Neural progenitor cell (in vitro differentiated cells): ENCODE measurements at places on chromosomes 7 and 10. TPM values are rescaled to one million over a fixed set of nuclear protein-coding genes. Genes with fewer than 3 reads are reported as not detected.

The SFTPD gene
- total RNA-seq: 0.09 TPM in 1 of 2 replicates, not detected in the other

The DOCK4 gene
- 9.6 and 11.4 TPM in 2 replicates for total RNA-seq

The C10orf71 gene
- not detected in 2 replicates for total RNA-seq

The IFIT1B gene
- not detected in 2 replicates for total RNA-seq

The CDNF gene
- 1.8 and 5.2 TPM in 2 replicates for total RNA-seq

The PRPF18 gene
- total RNA-seq: 22.2 and 30.8 TPM in 2 replicates

GRCh38 chr10:110985497-110986275 lies 66.3 kb downstream of the SHOC2 start:
- H3K27me3 ChIP-seq: no peaks in the 10 kb centered on the region
- H3K36me3 ChIP-seq: peaks cover 3% of the 10 kb centered on the region
- no peak overlapping the region for H3K4me3 ChIP-seq
- H3K4me1 ChIP-seq: no peaks in the 10 kb centered on the region

GRCh38 chr10:30744106-30744505 lies 114.6 kb upstream of the LYZL2 start:
- H3K27me3 ChIP-seq: no peaks in the 10 kb centered on the region
- no peak overlapping the region for H3K27ac ChIP-seq
- no peaks in the 10 kb centered on the region for H3K36me3 ChIP-seq
- no peak for DNase-seq
- no peaks in the 10 kb centered on the region for H3K4me1 ChIP-seq
- no peak overlapping the region for H3K4me3 ChIP-seq

DNA sequence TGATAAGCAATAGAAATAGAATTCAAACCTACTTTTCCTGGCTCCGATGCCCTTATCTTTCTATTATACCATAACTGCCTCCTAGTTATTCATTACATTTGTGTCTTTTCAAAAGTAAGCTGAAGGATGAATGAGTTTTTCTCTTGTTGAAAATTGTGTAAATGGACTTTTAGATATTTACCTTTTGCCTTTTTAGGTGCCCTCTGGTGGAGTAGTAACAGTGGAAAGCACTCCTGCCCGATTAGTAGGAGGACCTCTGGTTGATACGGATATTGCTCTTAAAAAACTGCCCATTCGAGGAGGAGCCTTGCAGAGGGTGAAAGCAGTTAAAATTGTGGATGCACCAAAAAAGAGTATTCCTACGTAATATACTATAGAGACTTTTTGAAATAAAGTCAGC lies 11.2 kb downstream of the FAM237B start:
- no peak overlapping the region for H3K4me3 ChIP-seq
- H3K4me1 ChIP-seq: no peaks in the 10 kb centered on the region
- H3K27me3 ChIP-seq: no peaks in the 10 kb centered on the region

DNA sequence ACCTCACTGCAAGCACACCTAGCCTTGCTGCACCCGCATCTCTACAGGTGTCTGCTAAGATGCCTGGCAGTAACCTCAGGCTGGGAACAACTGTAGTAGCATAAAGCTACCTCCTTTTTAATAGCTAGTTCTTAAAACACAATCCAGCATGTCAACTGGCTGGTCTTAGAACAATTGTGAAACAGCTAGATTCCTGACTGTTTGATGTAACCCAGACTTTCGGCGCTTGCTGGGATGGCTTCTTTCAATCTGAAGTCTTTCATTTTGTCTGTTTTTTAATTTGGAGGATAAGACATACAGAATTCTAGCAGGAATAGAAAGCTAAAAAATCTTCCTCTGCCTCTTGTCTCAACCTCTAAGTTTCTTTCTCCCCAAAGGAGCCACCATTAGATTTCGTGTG lies 59.8 kb downstream of the GSDME start:
- DNase-seq: no peak
- no peak overlapping the region for H3K4me3 ChIP-seq
- H3K27me3 ChIP-seq: no peaks in the 10 kb centered on the region
- no peaks in the 10 kb centered on the region for H3K36me3 ChIP-seq
- no peak overlapping the region for H3K27ac ChIP-seq

- peaks cover 7% of the 10 kb centered on the region for H3K4me1 ChIP-seq
- no peaks in the 10 kb centered on the region for H3K36me3 ChIP-seq
- peak; percentile 5 for DNase-seq
- no peak overlapping the region for H3K4me3 ChIP-seq
- H3K27me3 ChIP-seq: no peaks in the 10 kb centered on the region
Observed at GRCh38 chr7:34341326-34341725, 316.7 kb upstream of the NPSR1 start.

GRCh38 chr7:35389636-35390035 lies 135.7 kb upstream of the TBX20 start:
- H3K27ac ChIP-seq: no peak overlapping the region
- H3K4me3 ChIP-seq: no peak overlapping the region
- H3K4me1 ChIP-seq: no peaks in the 10 kb centered on the region
- no peaks in the 10 kb centered on the region for H3K36me3 ChIP-seq
- no peak for DNase-seq

- DNase-seq: no peak
- H3K4me3 ChIP-seq: no peak overlapping the region
- no peaks in the 10 kb centered on the region for H3K36me3 ChIP-seq
- no peak overlapping the region for H3K27ac ChIP-seq
- H3K27me3 ChIP-seq: no peaks in the 10 kb centered on the region
Observed at GRCh38 chr7:115116773-115117715, 195.2 kb downstream of the MDFIC start.

DNA sequence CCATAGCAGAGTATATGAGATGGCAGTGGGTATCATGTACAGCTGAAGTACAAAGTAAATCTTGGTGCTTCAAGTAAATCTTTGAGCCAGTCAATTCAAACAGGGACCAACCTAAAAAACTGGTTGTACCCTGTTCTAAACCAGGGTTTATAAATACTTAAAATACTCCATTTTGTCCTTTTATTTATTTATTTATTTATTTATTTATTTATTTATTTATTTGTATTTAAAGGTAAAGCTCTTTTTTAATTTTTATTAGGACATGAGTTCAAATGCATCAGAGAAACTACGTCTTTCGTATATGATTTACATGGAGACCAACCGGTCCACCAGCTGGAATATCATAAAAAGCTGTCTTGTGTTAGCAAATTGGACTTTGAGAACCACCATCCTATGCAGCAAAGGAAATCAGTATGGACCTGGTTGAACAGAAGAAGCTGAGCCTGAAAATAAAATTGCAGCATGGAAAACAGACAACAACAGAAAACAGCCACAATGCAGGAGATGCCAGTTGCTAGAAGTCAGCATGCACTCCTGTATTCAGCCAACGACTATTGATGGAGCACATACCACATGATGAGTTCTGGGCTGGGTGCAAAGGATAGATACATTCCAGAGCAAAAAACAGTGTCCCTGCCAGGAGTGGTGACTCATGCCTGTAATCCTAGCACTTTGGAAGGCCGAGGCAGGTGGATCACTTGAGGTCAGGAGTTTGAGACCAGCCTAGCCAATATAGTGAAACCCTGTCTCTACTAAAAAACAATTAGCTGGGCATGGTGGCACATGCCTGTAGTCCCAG lies 60.0 kb downstream of the PLXNA4 start:
- DNase-seq: no peak
- H3K4me1 ChIP-seq: peaks cover 14% of the 10 kb centered on the region
- H3K4me3 ChIP-seq: no peak overlapping the region

DNA sequence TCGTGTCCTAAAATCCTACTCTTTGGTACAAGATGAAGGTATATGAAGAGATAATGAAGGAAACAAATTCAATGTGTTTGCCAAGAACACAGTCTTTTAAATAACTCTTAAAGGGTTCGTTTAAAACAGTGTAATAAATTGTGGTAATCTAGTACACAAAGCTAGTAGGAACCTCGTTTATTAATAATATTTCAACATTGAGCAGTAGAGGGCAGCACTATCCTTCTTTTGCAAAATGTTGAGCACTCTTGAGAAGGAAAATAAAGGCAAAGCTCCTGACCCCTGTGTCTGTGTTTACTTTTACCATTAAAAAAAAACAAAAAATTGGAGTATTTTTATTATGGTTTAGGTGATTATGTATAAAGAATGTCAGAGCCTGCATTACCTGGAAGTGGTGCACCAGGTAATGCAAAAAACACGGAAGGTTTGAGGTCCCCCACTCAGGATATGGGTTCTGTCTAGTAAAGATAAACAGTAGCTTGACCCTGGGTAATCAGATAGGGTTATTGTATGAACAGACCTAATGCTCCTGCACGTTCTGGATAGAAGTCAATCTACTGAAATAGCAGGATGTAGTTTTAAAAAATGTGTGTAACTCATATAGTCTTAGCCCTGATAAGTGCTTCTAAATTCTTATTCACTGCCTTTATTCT lies 5.7 kb upstream of the GOT1 start:
- no peaks in the 10 kb centered on the region for H3K4me1 ChIP-seq
- H3K27me3 ChIP-seq: no peaks in the 10 kb centered on the region
- H3K36me3 ChIP-seq: no peaks in the 10 kb centered on the region
- H3K4me3 ChIP-seq: no peak overlapping the region
- H3K27ac ChIP-seq: no peak overlapping the region
- DNase-seq: peak; percentile 48

DNA sequence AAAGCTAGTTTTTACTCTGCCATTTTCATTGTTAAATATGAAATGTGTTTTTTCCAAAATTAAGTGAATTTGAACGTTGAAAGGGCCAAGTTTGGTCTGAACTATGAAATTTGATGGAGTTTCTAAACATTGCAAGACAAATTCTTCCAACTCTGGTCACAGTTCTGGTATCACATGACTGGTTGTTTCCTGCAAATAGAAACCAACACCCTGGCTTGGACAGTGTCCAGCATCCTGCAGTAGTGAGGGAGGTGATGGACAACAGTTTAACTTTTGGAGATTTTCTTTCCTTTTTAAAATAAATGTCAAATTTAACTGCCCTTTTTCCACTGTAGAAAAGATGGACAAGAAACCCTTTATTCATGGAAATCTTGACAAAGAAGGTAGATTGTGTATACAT lies 54.8 kb upstream of the AGBL3 start:
- no peak for DNase-seq
- no peaks in the 10 kb centered on the region for H3K4me1 ChIP-seq
- H3K27me3 ChIP-seq: no peaks in the 10 kb centered on the region
- no peak overlapping the region for H3K4me3 ChIP-seq
- no peak overlapping the region for H3K27ac ChIP-seq

DNA sequence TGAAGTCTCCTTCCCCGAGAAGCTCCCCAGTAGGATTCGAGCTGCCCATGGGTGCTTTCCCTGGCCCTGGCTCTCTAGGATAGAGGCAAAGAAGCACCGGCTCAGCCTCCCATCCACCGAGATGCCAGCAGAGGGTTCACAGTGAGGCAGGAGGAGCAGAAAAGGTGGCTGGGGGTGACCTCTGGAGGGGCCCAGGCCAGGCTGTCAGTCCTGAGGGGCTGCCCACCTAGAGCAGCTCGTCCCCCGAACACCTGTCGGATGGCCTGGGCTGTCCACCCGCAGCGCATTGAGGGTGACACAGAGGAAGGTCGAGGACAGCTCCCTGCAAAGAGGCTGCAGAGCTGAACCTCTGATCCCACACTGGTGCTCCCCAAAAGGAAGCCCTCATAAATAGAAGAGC lies 167.2 kb upstream of the PPP2R2D start:
- no peaks in the 10 kb centered on the region for H3K27me3 ChIP-seq
- H3K36me3 ChIP-seq: no peaks in the 10 kb centered on the region
- DNase-seq: no peak
- no peak overlapping the region for H3K27ac ChIP-seq

DNA sequence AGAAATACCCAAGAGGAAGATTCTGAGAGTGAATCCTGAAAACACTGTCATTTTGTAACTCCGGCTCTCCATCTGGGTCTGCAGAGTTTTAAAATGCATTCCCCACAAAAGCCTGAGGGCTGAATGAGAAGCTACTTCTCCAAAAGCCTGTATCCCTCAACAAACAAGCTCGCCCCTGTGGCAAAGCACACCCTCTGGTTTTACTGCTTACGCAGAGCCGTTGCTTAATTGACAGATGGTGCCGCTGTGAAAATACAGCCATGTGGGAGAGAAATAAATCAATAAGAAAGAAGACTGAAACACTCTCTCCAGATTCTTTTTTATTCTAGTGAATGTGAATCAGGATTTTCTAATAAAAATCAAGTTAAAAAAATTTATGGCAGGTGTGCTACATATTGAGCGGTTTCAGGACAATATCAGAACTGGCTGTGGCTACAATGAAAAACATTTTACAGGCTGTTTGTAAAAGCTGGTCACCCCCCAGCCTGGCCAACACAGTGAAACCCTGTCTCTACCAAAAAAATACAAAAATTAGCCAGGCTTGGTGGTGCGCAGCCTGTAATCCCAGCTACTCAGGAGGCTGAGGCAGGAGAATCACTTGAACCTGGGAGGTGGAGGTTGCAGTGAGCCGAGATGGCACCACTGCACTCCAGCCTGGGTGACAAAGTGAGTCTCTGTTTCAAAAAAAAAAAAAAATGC lies 32.5 kb downstream of the C7orf33 start:
- no peaks in the 10 kb centered on the region for H3K27me3 ChIP-seq
- no peaks in the 10 kb centered on the region for H3K4me1 ChIP-seq
- no peak overlapping the region for H3K27ac ChIP-seq
- H3K4me3 ChIP-seq: no peak overlapping the region
- no peaks in the 10 kb centered on the region for H3K36me3 ChIP-seq
- peak; percentile 40 for DNase-seq

- no peak overlapping the region for H3K4me3 ChIP-seq
- DNase-seq: no peak
- no peaks in the 10 kb centered on the region for H3K4me1 ChIP-seq
Observed at GRCh38 chr7:117148971-117149370, 173.9 kb downstream of the WNT2 start.

GRCh38 chr7:117273814-117274225 lies 49.0 kb downstream of the WNT2 start:
- peaks cover 12% of the 10 kb centered on the region for H3K4me1 ChIP-seq
- peak; percentile 15 for DNase-seq
- no peaks in the 10 kb centered on the region for H3K36me3 ChIP-seq
- no peak overlapping the region for H3K4me3 ChIP-seq

- H3K4me3 ChIP-seq: no peak overlapping the region
- peaks cover 4% of the 10 kb centered on the region for H3K4me1 ChIP-seq
- H3K27ac ChIP-seq: no peak overlapping the region
- H3K27me3 ChIP-seq: no peaks in the 10 kb centered on the region
- no peaks in the 10 kb centered on the region for H3K36me3 ChIP-seq
Observed at GRCh38 chr10:80596391-80597257, 58.9 kb downstream of the SH2D4B start.

DNA sequence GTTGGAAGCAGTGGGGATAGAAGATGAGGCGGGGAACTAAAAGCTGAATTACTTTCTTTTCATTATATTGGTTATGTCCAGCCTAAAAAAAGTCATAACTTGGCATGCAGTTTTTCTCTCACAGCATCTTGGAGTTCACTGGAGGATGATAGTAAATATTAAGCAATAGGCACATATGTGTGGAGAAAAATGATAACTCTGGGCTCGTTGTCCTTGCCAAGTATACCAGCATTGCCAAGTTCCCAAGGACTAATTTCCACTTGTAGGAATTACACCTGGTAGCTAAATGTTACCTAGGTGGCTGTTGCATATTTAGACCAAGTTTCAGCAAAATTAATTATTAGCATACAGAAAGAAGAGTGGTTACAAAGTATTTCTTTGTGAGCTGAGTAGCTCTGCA lies 1007.6 kb downstream of the ANKRD7 start:
- H3K27me3 ChIP-seq: no peaks in the 10 kb centered on the region
- H3K27ac ChIP-seq: no peak overlapping the region
- no peaks in the 10 kb centered on the region for H3K4me1 ChIP-seq
- no peak overlapping the region for H3K4me3 ChIP-seq
